GM03348 (cell line): ENCODE measurements at places on chromosomes 13 and 19.

DNA sequence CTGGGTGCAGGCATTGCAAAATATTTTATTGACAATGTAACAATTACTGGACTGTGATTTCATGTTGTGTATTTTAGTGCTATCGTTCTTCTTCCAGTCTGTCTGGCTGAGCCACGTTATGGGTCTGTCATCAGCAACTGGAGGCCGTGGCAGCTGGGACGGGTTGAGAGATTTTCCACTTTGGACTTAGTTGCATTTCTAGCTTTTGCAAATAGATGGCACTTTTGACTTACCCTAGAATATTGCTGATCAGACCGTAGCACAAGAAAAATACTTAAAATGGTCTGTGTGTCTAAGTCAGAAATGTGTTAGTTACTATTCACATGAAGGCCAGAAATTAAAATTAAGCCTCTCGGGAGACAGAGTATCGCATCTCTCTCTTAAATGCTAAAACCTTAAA, 211.1 kb downstream of the TEX29 start:
- no peak for DNase-seq

GRCh38 chr13:91745967-91746366, 347.5 kb downstream of the GPC5 start:
- no peak for DNase-seq

DNA sequence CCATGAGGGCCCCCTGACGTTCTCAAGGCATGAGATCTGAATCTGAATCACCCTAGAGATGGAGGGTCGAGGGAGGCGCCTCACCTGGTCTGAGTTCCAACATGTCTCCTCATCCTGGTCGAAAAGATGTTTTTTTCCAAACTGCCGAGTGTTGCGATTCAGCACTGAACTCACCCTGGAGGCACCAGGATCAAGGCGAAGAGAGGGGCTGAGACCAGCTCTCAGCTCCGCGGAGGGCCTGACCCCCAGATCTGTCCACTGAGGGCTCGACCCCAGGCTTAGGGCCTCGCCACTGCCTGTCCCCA, 555 bp downstream of the NR2C2AP start:
- DNase-seq = no peak

DNA sequence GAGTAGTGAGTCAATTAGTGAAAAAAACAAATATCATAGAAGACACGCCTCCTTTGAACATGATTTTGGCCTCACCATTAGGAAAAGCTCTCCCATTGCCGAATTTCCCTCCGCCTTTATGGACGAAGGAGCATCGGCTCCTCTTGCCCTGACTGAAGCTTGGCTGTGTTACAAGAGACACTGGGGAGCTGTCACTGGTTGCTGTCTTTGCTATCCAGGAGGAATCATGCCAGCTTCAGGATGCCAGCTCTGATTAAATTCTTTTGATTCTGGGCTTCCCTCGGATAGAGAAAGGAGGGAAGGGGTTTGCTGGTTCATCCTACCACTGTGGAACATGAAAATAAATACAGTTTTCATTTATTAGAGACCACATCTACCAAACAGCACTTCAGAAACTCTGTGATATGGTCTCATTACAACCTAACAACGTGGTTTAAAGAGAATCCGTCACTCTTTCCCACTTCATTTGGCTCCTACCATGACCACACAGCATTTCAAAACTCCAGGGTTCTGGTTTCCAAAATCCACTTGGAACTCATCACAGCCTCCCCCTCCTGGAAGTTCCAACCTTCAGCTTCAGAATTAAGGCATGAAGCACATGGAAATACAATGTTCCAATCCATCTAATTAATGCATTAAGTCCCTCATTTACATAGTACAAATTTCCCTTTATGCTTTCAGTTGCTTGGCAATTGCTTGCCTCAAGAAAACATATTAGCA, 446.0 kb downstream of the EFNB2 start:
- no peak for DNase-seq

DNA sequence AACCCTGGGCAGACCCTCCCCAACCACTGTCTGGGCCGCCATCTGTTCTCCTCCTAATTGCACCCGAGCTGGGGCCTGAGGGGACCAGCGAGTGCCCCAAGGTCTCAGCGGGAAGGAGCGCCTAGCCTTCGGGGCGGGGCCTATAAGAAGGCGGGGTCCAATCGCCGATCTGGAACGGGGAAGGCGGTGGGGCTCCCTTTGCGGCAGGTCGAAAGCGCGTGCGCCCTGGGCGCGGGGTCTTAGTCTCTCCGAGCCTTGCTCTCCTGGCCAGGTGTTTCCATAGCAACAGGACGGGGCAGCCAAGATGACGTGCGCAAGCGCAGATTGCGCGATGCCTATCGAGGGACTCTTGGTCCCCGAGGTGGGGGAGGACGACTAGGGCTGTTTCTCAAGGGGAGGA, 2.8 kb downstream of the MAST1 start:
- no peak for DNase-seq

DNA sequence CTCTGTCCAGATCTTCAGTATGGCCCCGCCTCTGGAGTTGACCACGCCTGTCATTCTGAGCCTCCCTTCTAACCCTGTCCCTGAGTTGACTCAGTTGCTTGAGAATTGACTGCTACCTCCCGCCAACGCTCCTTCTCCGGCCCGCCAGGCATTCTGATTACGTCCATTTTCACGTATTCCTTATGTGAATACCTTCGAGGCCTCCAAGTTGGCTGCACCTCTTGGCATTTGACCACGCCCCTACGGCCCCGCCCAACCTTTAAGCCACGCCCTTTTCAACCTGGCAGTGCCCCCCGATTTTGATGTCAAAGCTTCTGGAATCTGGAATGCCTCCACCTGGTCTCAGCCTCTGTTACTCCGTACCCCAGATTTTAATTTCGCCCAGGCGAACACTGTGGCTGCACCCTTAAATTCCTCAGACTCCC, 1.7 kb upstream of the EML2 start:
- DNase-seq = no peak

DNA sequence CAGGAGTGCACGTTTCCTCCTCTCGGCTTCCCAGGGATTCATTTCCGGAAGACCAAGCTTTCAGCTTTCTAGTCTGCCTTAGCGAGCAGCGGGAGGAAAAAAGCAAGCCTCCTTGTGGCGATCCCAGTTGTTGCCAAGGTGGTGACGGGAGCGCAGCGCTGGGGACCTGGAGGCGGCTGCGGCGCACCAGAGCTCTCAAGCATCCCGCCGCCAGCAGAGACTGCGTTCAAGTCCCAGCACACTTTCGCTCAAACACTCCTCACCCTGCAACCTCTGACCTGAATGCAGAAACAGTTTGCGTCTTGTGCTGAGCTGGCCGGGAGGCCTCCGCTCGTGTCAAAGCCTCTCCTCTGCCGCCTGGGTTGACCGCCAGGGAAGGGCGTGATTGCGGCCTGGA, 4.9 kb downstream of the GSX1 start:
- no peak for DNase-seq

- DNase-seq = no peak
Observed at GRCh38 chr19:1282588-1283206, 3.0 kb upstream of the EFNA2 start.

GRCh38 chr19:813219-814151, 8.3 kb downstream of the PLPPR3 start:
- no peak for DNase-seq

DNA sequence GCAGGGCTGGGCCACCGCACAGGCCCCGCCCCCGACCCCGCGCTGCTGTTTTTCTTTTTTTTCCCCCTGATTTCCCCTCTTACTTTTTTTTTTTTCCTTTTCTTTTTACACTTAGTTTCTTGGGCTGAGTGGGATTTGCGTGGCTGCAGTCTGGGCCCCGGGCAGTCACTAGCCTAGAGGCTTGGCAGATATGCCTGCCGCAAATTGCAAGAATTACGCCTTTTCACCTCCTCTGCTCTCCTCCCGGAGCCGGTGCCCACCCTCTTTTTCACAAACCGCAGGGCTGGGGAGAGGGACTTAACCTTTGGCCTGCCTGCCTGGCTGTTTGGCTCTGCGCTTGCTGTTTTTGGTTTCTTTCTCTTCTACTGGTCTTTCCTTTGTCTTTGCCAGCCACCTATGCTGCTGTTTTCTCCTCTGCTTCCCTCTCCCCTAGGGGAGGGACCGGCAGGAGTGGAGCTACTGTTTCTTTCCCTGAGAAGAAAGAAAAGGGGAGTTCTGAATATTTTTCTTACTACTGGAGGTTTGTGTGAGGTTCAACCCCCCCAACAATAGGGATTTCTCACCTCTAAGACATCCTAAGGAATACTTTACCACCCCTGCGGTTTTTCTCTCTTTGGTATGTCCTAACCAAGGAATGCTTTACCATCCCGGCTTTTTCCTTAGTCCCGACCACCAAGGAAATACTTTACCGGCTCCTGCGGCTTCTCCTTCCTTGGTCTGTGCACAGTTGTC, 11.0 kb downstream of the ZNF552 start:
- DNase-seq = peak; percentile 77

DNA sequence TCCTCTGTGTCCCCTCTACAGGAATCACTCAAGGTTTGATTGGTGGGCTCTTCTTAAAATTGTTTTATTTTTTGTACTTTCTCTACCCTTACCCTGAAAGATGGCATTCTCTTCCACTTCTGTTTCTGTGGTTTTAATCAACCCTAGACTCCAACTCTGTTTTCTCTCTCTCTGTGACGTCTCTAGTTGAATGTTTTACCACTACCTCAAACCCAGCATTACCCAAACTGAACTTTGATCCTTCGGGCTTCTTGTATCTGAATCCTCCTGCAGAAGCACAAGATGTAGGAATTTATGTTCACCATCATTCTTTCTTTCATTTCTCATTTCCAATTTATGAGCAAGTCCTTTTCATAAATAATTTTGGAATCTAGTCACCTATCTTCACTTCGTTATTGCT, 39.9 kb downstream of the PCCA start:
- no peak for DNase-seq

- DNase-seq = no peak
Observed at GRCh38 chr19:46191972-46192371, 37.6 kb upstream of the IGFL1 start.

DNA sequence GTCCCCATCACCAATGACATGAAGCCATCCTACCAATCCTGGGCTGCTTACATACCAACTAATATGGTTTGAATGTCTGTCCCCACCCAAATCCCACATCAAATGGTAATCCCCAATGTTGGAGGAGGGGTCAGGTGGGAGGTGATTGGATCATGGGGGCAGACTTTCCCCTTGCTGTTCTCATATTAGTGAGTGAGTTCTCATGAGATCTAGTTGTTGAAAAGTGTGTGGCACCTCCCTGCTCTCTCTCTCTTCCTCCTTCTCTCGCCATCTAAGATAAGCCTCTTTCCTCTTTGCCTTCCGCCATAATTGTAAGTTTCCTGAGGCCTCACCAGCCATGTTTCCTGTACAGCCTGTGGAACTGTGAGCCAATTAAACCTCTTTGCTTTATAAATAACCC, 53.6 kb upstream of the FAM124A start:
- no peak for DNase-seq

GRCh38 chr13:51303882-51304281, 35.6 kb upstream of the SERPINE3 start:
- DNase-seq = no peak

GRCh38 chr13:94416454-94417080, 62.9 kb downstream of the DCT start:
- DNase-seq = no peak

- DNase-seq = no peak
Observed at GRCh38 chr13:18949970-18950369, 231.7 kb downstream of the TUBA3C start.

DNA sequence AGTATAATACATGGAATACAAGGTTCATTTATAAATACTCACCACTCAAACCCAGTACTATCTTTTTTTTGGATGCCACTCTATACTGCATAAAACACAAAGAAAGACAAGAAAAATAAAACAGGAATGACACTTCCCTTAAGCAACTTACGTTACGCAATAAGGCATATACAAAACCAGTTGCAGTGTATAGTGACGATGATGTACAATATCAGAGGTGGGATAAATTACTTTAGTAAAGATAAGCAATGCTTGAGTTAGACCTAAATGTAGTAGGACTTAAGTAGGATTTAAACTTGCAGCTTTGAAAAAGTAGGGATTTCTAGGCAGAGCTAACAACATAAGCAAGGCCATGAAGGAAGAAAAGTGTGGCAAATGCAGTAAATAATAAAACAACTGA, 374.9 kb downstream of the SPRY2 start:
- no peak for DNase-seq

DNA sequence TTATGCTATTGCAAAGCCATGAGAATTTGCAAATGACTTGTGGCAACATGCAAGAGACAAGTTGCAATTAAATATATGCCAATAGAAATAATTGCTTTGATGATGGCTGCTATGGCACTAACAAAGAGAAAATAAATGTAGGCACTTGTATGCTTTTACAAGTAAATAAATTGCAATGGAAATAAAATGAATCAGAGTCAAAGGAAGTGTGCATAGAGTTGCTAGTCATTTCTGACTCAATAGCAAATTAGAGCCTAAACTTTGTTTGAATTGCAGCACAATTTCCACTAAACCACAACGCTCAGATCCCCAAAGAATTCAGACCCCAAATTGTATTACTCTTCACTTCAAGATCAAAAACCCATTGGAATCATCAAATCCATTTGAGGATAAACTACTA, 792.1 kb upstream of the ARGLU1 start:
- DNase-seq = no peak

DNA sequence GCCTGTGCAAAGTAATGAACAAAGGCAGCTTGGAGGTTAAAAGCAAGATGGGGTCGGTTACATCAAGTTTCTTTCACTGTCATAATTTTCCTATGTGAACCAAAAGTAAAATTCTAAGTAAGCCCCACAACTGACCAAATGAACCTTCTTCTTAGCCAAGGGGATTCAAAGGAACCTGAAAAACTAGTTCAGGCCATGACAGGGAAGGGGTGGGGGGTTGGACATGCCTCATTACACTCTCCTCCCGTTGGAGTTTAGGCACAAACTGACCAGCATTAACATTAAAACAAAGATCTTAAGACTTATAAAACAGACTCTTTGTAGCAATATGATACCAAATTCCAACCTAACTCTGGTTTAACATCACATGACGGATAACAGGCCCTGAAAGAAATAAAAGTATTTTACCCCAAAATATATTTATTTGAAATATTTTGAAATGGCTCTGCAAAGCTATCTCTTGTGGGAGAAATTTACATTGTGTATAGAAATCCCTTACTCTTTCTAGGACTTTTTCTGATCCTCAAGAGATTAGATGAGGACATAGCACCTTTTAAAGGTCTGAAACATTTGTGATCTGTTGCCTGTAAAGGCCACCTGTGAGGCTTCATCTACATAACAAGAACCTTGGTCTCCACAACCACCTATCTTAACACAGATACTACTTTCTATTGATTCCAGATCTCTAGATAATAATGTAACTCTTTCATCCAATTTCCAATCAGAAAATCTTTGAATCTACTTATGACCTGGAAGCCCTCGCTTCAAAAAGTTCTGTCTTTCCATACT, 1829.0 kb upstream of the MIR17HG start:
- no peak for DNase-seq

- DNase-seq = no peak
Observed at GRCh38 chr13:55563267-55563666, 1577.5 kb upstream of the PRR20A start.

GRCh38 chr13:95235199-95235756, 66.0 kb downstream of the ABCC4 start:
- no peak for DNase-seq
